ENCODE measurements at places on chromosomes 1 and 21.

DNA sequence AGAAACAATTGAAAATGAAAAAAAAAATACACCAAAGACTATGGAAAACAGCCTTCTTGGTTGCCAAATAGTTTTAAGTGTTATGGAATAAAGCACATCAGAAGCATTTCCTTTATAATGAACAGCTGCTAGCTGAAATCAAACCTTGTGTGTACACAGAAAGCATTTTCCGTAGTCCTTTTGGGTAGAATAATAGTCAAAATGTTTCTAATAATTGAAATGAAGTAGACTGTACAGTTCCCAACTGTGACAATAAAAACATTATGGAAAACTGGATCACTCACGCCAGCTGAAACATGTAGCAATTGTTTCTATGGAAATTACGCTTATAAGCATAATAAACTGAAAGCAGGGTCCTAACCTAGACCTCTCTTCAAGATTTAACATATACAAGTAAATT is 856.3 kb upstream of the B3GALT2 start:
- DNase-seq = no peak

GRCh38 chr1:181134543-181135436 is 46.3 kb downstream of the IER5 start:
- DNase-seq = no peak

DNA sequence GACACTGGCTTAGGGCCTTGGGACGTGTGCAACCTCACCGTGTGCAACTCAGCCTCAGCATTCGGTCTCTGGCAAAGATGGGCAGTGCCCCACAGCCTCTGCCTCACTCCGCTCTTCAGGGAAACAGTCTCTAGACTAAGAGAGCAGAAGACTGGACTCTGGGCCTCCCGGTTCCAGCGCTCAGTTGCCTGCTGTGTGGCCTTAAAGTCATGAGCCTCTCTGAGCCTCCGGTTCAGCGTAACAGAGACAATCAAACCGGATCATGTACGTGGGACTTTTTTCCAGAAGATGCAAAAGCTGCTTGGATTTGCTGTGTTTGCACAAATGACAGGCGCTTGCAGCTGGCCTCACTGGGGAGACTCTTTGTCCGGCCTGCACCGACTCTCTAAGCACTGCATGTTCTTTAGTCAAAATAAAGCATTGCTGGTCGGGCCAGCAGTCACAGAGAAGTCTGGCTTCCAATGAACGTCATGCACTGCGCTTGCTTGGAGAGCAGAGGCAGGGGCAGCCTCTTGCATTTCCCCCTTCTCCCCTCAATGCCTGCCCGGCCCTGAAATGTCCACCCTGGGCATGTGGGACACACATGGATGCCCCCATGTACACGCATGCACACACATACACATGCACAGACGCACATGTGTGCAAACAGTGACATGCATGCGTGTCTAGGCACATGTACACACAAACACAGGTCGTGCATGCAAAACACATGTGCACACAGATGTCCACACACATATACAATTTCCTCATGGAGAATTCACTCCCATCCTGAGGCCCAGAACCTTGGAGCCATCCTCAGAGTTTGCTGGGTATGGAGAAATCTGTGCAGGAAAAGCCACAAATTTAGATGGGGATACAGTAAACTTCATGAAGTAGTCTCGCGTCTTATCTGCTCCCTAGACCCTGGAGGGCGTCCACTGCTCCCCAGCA is 152.4 kb downstream of the PRDM16 start:
- DNase-seq = no peak

GRCh38 chr1:38050397-38051078 is 3.9 kb upstream of the POU3F1 start:
- no peak for DNase-seq

All from activated naive CD4-positive, alpha-beta T cell (primary cell).